ENCODE measurements at places on chromosomes 7 and 10.
A peak's percentile ranks its signal among the peaks of the same experiment; 100 is the strongest.

DNA sequence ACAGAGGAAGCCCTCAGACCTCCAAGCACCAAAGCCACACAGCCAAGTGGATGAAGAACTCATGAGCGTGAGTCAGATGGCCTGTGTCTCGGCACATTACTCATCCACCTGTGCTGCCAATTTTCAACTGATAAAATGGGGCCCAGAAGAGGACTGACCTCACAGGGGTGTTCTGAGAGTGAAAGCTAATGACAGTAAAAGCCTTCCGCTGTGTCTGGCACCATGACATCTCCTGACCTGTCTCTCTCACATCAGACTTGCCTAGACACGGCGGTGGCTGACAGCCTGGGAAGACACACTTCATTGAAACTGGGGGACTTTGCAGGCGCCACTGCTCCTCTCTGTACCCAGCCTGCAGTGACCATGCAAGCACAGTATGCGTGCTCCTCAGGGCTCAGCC lies 8.3 kb upstream of the SLC18A3 start:
- DNase-seq, result peak; percentile 56

GRCh38 chr10:112052166-112052565 lies 131.4 kb downstream of the GPAM start:
- DNase-seq, result no peak

DNA sequence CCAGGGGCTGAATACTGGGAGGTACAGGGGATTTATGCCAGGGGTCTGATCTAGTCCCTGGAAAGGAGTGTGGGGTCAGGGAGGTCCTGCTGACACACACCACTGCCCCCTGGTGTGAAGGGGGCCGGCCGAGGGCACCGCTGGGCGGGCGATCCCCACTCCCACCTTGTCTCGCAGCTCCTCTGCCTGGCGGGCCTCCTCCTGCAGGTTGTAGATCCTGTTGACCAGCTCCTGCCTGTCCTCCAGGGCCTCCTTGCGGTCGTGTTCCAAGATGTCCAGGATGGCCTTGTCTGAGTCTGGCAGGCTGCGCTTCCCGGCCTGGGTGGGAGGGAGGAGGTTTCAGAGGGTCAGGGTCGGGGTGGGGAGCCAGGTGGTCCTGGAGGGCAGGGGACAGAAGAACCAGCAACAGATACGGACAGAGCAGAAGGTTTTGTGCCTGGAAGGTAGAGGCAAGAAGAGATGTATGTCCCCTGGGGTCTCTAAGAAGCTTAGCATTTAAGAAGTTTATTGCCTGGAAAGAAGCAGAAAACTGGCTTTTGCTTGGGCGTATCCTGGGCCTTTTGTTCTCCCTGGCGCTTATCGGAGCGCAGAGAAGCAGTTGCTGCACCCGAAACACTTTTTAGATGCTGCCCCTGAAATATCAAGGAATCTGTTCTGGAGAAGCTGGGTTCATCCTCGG lies 94.5 kb upstream of the GNA12 start:
- DNase-seq, result no peak

DNA sequence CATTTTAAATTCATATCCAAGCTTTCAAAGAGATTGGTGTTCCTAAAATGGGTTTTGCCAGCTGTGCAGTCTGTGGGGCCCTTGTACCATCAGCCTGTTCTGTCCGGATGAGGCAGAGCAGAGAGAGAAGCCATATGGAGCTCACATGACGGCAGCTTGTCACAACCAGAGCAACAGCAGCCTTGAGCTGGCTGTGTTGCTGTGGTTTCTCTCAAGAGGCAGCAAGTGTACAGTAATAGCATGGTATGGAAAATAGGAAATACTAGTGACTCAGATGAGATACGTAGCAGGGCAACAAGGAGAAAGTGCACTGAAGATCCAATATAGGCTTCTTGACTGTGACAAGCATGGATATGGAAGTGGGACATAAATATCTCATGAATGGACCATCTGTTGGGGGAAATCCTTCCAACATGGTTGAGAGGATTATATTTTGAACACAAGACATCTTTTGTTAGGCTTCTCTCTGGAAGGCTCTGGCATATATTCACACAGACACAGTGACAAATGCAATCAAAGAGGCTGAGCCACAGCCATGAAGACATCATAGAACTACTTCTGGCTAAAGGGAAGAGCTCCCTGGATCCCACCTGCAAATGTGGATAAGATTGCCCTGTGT lies 251.0 kb upstream of the TAC1 start:
- DNase-seq, result no peak

DNA sequence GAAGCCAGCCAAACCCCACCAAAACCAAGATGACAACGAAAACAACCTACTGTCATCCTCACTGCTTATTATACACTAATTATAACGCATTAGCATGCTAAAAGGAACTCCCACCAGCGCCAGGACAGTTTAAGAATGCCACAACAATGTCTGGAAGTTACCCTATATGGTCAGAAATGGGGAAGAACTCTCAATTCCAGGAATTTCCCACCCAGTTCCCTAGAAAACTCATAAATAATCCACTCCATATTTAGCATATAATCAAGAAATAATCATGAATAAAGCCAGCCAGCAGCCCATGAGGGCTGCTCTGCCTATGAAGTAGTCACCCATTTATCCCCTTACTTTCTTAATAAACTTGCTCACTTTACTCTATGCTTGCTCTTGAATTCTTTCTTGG lies 20.8 kb downstream of the MICU1 start:
- DNase-seq, result no peak

DNA sequence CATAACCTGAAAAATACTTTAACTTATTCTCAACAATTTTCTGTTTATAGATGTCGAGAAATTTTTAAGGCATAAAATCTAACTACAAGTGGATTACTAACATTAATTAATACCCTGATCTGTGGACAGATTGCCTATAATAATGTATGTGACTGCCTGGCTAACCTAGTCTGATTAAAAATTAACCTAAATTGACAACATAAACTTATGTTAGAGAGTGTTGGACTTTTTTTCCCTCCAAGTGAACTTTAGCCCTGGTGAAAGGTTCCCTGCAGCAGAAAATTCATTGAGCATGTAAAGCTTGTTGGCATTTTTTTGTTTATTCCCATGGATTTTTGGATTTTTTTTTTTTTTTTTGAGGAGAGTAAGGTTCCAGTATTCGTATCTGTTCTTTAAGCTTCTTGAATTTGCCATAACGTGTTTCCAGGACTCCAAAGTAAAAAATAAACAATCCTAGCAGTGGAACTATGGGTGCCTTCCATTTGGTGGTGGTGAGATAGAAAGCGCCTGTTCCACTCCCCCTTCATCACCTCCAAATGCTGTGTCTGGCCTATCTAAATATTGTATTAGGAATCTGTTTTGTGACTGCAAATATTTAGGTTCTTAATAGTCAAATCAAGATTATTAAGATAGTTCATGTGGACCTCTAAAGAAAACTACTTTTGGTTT lies 36.1 kb downstream of the NET1 start:
- DNase-seq, result no peak

GRCh38 chr7:92260248-92260781 lies 14.5 kb downstream of the ANKIB1 start:
- DNase-seq, result peak; percentile 34

DNA sequence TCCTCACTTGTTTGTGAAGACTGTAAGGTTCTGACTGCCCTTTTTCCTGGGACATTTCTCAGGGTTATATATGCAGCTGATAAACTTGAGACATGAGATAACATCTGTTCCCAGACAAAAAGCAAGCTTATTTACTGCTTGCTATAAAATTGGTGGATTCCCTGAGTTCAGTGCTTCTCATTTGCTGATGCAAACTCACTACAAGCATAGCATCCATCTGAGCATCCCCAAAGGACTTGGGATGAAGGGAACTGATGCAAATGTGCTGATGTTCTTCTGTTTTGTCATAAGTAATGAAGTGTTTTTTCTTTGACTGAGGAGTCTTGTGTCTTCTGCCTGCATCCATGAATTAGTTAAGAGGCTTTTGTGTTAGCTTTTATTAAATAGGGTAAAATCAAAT lies 183.2 kb downstream of the ADK start:
- DNase-seq, result no peak

GRCh38 chr7:2701832-2702593 lies 14.0 kb downstream of the AMZ1 start:
- no peak for DNase-seq

GRCh38 chr7:43531700-43532099 lies 51.2 kb upstream of the STK17A start:
- DNase-seq, result no peak

GRCh38 chr7:67470256-67470751 lies 473.7 kb downstream of the TYW1 start:
- no peak for DNase-seq

DNA sequence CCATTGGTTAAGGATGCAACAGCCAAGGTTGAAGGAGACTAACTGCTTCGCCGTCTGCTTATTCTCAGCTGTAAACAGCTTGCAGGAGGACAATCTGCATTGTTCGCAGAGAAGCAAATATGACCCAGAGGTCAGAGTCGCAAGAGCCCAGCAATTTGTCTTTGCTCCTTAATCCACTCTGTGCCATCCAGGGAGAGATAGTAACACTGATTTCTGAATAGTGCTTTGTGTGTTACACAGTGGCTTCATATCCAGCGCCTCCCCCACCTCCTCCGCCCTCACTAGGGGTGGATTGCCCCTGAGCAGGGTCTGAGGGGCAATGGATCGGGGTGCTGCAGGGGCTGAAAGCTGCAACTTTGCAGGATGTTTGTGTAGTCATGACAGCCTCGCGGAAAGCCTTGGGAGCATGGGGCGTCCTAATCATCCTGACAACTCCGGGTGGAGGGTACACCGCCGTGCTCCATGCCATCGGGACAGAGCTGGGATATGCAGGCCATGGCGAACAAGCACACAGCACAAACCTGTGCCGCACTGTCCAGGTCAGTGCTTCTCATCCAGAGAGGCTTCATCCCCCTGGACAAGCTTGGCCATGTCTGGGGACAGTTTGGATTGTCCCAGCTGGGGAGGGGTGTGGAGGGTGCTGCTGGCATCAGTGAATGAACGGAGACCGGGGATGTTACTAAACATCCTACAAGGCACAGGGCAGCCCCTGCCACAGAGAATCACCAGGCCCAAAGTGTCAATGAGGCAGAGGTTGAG lies 103.1 kb upstream of the INSIG1 start:
- no peak for DNase-seq

DNA sequence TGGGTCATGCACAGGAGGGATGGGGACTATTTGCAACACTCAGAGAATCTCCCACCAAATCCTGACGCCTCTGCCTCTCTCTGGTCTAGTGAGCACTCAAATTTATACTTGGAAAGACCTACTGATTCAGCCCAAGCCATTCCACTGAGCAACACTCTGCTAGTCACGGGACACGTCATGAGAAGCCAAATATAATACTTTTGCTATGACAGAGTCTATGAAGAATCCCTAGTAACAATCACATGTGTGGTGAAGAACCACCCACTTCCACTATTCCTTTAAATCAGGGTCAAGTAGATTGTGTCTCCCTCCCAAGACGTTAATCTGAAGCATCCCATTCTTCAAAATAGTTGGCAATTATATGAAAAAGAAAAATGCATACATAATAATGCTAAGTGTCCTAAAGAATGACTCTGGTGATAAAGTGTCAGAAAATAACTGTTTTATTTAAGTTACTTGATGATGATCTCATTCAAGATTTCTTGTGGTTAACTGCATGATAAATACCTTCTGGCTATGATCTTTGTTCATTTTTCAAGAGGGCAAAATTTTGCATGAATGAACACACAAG lies 28.5 kb downstream of the CHCHD3 start:
- DNase-seq, result peak; percentile 98

GRCh38 chr10:78432583-78432982 lies 398.9 kb downstream of the RPS24 start:
- DNase-seq, result no peak

- DNase-seq, result no peak
These were observed 59.0 kb upstream of the GTF2I start for GRCh38 chr7:74598558-74598957.

DNA sequence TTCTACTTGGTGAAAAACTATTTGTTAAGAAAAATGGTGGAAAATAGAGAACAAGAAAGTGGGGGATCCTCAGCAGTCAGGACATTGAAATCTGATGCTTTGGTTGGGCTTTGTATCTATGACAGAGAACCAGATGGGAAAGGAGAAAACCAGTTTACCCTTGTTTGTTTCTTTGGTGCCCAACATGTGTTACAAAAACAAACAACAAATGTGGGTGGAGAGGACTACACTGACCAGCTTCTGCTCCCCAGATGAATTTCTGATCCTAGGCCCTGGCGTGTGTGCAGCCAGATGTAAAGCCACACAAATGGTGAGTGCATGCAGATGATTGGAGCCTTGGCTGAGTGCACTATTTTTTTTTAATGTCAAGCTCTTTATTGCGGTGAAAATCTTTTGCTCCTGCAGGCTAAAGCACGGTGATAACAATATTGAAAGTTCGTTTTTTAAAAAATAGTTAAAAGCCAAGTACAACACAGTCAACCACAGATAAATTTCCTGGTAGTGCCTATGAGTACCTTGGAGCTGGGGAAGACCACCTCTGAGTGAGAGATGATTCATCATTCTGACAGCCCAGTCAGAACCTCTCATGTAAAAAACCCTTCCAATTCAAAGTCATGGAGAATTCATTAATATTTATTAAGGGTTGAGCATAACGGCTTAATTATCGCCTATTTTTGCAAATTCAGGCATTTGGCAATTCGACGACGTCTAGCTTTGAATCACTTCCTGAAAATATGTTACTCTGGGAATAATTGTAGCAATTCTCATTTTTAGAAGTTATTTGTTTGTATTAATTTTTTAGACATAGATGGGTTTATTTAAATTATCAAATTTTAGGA lies 163.7 kb downstream of the AGMO start:
- DNase-seq, result no peak
